ENCODE measurements at places on chromosomes 1 and 21.

DNA sequence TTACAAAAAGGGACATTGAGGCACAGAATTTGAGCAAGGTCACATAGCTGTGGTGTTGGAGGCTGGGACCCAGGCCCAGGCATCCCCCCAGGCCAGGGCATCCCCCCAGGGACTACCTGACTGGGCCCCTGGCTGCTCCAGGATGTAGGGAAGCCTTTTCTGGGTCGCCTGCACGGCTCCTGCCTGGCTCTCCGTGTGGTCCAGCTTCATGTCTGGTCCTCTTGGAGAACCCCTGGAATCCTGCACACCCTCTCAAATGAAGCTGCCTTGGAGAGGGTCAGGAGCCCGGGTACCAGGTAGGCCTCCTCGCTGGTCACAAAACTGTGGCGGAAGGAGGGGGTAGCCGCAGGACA is 919 bp upstream of the CELSR2 start:
- DNase-seq, result no peak

- no peak for DNase-seq
Measured at GRCh38 chr1:27561124-27561899, 42.6 kb downstream of the AHDC1 start.

DNA sequence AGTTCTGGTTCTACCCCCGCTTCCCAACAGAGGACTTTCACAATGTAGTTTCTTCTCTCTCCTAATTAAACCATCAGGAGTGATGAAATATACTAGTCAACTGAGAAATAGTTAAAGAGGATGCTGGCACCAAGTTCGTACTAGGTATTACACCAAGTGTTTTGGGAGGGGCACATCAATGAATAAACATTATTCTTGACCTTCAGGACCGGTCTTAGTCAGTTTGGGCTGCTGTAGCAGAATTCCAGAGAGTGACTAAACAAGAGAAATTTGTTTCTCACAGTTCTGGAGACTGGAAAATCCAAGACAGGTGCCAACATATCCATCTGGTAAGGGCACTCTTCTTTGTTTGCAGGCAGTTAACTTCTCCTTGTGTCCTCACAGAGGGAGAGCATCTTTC is 103.8 kb downstream of the SPATA17 start:
- no peak for DNase-seq

GRCh38 chr1:205344066-205344928 is 12.4 kb downstream of the KLHDC8A start:
- peak; percentile 48 for DNase-seq

- no peak for DNase-seq
Measured at GRCh38 chr1:94026619-94027380, 94.1 kb downstream of the ABCA4 start.

DNA sequence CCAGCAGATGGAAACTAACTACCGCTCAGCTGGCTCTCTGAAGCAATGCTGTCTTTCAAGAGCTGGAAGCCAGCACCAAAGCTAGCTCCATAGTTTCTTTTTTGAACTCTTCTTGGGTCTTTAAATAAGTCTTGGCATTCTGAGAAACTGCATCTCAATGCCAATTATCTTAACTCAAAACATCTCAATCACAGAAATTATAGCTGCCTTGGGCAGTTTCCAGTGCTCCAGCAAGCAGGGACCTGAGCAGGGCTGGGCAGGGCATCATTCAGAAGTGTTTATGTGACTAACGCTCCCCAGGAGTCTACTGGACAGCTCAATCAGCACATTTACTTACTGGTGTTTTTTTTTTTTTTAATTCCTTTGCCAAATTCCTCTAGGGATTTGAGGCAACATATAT is 18.3 kb upstream of the PADI4 start:
- no peak for DNase-seq

DNA sequence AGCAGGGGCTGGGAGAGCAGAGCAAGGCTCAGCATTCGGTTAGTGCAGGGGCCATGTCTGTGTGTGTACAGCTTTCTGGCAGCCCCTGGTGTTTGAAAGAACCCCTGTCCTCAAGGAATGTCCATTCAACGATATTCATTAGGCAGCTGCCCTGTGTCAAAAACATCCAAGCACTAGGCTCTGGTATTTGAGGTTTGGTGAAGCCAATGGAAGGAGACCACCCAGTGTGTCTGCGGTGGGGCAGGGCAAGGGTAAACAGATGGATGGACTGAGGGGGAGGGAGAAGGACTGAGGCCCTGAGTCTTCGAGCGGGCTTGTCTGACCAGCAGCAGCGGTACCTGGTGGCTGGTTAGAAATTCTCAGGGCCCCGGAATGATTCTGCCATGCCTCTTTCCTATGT is 155.6 kb upstream of the KLHDC7A start:
- DNase-seq, result no peak

DNA sequence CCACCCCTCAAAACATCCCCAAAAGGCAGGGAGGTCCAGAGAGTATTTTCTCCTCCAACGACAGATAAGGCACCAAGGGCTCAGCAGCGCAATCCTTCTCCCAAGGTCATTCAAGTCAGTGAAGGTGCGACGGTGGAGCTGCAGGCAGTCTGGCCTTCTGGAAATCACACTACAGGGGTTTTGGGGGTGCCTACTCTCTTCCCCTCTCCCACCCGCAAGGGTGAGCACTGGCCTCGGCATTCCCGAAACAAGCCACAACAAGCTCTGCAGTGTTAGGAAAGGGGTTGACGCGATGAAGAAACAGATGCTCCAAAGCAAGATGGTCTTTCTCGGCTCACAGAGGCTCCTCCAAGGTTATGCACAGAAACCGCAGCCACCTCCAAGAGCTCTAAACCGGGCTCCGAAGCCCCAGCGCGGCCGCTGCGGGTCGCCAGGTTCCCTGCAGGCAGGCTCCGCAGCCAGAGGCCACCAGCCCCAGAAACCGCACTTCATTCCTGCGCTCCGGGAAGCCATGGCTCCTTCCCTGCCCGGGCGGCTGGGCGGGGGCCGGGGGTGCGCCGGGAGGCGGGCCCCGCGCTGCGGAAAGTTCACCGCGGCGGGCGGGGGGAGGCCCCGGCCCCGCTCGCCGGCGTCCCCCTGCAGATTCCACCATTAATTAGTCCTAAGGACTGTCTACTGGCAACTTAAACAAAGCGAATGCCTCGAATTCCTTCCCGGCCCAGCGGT is 1.1 kb downstream of the LUZP1 start:
- DNase-seq, result peak; percentile 36

- DNase-seq, result no peak
Measured at GRCh38 chr1:197306381-197307062, 38.5 kb downstream of the CRB1 start.

GRCh38 chr21:17903029-17903806 is 84.1 kb upstream of the C21orf91 start:
- DNase-seq, result no peak

- no peak for DNase-seq
Measured at GRCh38 chr1:94072840-94073522, 48.0 kb downstream of the ABCA4 start.

DNA sequence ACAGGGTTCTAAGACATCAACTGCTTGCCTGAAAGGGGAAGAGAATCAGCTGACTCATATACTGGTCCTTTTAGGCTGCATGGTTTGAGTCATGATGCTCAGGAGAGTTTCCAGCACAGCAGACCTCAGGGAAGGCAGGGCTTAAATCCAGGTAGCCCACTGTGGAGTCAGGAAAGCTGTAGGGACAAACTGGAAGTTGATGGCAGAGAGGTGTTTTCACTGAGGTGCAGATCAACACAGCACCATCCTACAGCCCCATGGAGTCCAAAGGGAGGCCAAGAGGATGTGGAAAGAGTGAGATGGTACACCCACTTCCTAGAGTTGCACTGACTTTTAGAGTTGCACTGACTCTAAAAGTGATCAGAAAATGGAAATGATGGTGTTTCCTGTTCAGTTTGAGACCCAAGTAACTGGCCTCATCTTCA is 252.4 kb upstream of the DUSP10 start:
- DNase-seq, result peak; percentile 54

- DNase-seq, result no peak
Measured at GRCh38 chr1:233442026-233442780, 114.7 kb downstream of the MAP3K21 start.

DNA sequence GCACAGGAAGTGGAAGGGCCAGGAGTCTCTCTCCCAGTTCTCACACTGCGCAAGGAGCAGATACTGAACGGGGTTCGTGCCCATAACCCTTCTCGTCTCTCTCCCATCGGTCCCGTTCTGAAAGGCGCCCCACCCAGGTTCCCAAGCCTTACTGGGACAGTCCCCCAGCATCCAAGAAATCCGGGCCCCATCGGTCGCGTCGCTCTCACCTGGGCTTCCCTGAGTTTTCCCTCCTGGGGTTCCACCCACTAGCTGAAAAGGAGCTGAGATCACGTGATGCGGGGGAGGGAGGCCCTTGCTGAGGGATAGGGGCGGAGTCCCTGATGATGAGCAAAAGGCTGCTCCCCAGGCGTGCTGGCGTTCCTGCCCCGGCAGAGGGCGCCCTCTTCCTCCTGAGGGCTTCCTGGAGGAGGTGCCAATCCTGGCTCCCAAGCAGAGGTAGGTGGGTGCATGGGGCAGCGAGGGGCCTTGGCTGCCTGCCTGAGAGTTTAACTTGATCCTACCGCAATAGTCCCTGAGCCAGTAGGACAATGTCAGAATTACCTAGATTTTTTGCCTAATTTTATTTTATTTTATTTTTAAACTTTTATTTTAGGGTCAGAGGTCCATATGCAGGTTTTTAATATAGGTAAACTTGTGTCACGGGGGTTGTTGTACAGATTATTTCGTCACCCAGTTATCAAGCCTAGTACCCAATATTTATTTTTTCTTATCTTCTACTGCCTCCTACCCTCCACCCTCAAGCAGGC is at the start of gene SPOCD1:
TSS of gene SPOCD1 (minus strand) at position 271 of the 749 bp plus-strand sequence. CDS start 689 bp downstream, outside the sequence.
- DNase-seq, result peak; percentile 94

DNA sequence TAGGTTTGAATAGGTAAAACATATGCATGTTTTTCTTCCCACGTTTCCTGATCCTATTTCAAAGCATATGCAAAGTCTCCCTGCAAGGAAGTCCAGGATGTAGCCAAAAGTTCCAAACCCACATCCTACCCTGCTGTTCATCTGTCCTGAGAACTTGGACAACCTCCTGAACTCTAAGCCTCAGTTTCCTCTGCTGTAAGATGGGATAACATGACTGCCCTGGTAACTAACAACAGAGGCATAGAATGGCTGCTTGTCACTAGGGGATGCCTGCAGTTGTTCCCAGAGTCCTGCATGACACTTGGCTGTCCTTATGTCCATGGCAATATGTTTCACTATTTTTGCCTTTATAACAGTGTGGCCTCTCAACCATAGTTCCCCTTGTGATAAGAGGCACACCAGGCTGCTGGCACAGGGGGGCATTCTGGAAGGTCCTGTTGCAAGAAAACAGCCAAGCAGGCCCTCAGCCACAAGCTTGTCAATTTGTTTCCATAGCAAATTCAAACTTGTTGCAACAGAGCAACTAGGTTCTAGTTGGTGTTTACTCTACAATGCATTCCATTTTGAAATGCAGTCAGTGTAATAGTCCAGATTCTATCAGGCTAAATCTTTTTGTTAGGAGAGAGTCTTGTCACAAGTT is 1.5 kb upstream of the HDGF start:
- no peak for DNase-seq

- DNase-seq, result no peak
Measured at GRCh38 chr1:181184621-181185020, 96.1 kb downstream of the IER5 start.

GRCh38 chr1:101667761-101668160 is 329.0 kb downstream of the OLFM3 start:
- no peak for DNase-seq

- DNase-seq, result no peak
Measured at GRCh38 chr1:94917251-94917650, 9.7 kb downstream of the CNN3 start.

DNA sequence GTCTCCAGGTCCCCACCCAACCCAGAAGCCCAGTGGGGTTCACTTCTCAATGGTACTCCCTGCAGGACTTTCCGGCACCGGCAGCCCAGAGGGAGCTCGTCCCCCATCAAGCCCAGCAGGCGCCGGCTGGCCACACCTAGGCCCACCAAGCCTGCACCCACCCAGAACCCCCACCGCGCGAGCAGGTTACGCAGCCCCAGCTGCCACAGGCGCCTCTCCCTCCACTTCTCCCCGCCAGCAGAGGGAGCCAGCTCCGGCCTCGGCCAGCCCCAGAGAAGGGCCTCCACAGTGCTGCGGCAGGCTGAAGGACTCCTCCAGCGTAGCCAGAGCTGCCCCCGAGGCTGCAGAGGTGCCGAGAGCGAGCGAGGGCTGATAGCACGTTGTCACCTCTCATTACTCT is 722.3 kb downstream of the PLA2G4A start:
- no peak for DNase-seq

GRCh38 chr1:39841429-39841828 is 41.9 kb downstream of the TRIT1 start:
- no peak for DNase-seq

- no peak for DNase-seq
Measured at GRCh38 chr1:3940754-3941345, 40.8 kb upstream of the C1orf174 start.

DNA sequence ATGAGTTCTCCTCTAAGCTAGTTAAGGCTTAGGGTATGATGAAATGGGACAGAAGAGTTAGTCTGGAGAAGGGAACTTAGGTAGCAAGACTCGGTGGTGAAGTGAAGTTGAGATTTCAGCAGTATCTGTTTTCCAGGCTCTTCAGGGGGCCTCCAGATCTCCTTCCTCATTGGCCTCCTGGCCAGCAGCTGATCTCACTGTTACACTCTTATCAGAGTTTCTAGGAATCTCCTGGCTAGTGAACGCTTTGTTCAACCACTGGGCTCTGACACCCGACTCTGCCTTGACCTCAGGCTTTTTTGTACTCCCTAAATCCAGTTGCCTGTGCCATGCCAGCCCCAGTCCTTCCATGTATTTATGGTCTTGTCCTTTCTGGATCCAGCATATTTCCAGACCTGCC is 311.0 kb downstream of the ASTN1 start:
- no peak for DNase-seq

- no peak for DNase-seq
Measured at GRCh38 chr1:183652107-183652506, 1.0 kb downstream of the APOBEC4 start.

DNA sequence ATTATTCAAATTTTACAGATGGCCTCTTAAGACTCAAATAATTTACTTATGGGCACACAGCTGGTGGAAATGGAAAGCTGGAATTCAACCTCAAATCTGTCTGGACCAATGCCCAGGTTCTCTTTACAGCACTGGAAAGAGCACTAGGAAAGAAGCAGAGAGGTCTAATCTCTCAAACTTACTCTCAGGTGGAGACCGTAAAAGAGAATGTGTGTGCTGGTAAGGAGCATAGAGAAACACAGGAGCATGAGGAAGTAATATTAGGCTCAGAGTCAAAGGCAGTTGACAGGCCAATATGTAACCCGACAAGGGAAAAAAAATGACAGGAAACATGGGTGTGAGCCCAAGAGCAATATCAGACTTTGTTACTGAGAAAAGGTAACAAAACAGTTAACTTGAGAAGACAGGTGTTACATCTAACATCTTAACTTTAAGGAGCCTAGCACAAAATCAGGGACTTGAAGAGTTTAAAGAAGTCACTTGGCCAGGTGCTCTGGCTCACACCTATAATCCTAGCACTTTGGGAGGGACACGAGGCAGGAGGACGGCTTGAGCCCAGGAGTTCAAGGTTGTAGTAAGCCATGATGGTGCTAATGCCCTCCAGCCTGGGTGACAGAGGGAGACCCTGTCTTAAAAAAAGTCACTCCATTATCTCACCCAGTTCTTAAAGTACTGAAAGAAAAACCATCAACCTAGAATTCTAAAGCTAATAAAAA is 20.7 kb downstream of the PPP1R15B start:
- no peak for DNase-seq

GRCh38 chr1:164846731-164847691 is 288.0 kb downstream of the PBX1 start:
- DNase-seq, result no peak

- DNase-seq, result no peak
Measured at GRCh38 chr1:109500941-109501381, 7.1 kb downstream of the CYB561D1 start.
